ENCODE measurements at places on chromosomes 1 and 21.

GRCh38 chr1:85611425-85611824, 30.9 kb downstream of the CCN1 start:
- DNase-seq, result no peak

GRCh38 chr21:35048183-35048601, 910 bp downstream of the RUNX1 start:
- no peak for DNase-seq

DNA sequence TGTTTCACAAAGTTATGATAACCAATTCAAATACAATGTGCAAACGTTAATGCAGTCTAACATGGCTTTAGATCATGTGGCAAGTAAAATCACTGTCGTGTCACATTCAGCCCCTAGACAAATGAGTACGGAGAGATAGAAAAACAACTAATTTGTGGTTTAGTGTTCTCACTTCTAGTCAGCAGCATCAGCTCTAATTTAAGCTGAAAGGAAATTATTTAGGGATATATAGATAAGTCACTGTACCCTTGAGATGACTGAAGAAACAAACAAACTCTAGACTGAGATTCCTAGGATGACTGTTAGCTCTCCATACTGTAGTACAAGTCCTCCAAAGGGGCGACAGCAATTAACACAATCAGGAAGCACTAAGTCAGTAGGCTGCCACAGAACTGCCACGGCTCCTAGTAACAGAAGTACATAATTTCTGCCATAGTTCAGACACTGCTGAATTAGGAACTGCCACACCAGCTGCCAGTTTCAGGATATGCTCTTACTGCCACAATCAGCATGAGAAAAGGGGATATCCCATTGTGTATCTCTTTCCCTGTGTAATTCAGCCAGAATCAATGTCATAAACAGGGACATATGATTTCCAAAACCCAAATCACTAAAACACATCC, 150.4 kb upstream of the NEGR1 start:
- DNase-seq, result no peak

DNA sequence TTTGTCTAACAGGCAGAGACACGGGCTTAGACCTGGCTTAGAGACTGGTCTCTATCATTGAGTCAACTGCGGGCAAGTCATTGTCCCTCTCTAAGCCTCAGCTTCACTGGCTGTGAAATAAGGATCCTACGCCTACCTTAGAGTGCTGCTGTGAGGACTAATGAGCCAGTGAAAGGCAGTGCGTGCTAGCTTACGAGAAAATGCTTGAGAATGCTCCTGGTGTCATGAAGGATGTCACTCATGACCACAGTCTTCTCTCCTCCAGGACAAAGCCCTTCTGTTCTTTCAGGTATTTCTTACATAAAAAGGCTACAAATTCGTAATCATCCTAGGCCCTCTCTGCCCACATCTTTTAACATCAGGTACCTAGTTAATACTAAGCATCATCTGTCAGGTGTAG, 16.5 kb upstream of the A3GALT2 start:
- no peak for DNase-seq

DNA sequence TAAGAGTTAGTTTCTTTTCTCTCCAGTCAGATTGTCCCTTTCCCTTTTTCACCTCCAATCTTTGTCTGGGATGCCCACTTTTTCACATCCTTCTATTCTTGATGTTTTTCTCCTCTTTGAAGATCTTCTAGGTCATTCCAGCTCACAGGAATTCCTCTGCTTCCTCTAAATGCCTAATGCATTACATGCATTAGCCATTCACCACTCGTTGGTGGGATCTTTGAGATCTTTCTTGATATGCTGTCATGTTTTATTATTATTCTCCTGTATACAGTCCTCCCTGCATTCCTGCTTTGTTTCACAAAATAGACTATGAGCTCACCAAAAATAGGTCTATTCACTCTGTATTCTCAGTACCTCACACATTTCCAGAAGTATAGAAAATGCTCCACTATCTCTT, 129.0 kb downstream of the LYPLAL1 start:
- DNase-seq, result no peak

GRCh38 chr1:182520736-182521135, 68.3 kb downstream of the RNASEL start:
- no peak for DNase-seq

GRCh38 chr1:170095976-170096748, 21.7 kb upstream of the KIFAP3 start:
- no peak for DNase-seq

- peak; percentile 60 for DNase-seq
These were observed 116.4 kb upstream of the KCNJ15 start for GRCh38 chr21:38140207-38140903.

All from left ventricle myocardium inferior (tissue), 1 donor.